ENCODE measurements at places on chromosomes 1 and 21.

GRCh38 chr21:26801498-26801897, 43.7 kb downstream of the ADAMTS1 start:
- no peak for DNase-seq

GRCh38 chr1:39165049-39165448, 39.4 kb upstream of the MACF1 start:
- no peak for DNase-seq

DNA sequence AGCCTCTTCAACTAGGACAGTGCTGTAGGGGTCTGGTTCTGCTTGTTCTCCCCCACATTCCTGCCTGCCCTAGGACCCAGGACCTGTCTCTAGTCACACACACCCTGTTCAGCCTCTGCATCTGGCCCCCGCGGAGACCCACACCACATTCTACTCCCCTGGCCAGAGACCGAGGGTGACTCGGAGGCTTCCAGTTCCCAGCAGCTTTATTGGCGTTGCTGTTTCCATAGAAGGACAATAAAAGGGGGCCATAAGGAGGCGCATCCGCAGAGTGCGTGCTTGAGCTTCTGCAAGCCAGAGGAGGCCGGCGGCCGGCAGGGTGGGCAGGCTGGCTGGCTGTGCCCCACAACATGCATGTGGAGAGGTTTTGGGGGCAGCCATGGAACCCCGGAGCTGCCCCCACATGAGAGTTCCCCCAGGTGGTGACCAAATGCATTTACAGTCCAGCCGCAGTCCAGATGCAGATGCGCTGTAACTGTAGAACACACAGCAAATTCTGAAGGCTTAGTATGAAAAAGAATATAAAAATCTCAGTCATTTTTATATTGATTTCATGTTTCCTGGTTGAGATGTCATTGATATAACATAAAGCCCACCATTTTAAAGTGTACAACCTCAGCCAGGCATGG, 52.4 kb downstream of the PDE9A start:
- no peak for DNase-seq

- DNase-seq: no peak
These were observed 14.0 kb upstream of the PODN start for GRCh38 chr1:53047737-53048736.

GRCh38 chr21:18960306-18960705, 556.7 kb upstream of the TMPRSS15 start:
- no peak for DNase-seq

DNA sequence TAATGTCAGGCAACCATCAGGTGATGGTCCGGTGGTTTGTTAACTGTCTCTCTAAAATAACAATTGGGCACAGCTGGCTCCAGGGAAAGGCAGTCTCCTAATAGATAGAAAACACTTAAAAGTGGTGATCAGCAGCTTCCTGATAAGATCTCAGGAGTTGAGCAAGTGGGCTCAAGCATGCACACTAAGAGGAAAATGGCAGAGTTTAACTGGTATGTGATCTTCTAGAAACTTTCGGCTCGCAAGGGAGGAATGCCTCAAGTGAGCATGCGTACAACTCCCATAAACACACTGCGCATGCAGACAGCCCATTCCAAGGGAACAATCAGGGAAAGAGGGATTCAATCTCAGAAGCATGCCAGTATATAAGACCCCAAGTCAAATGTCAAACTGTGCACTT, 52.2 kb upstream of the VTCN1 start:
- DNase-seq: no peak

DNA sequence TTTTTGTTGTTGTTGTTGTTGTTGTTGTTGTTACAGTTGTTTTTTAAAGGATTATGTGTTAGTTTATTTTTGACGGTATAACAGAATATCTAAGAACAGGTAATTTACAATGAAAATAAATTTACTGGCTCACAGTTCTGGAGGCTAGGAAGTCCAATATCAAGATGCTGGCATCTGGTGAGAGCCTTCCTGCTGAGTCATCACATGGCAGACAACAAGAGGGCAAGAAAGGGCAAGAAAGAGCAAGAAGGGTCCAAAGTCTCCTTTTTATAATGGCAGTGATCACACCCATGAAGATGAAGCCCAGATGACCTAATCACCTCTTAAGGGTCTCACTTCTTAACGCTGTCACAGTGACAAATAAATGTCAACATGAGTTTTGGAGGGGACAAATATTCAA, 142.1 kb downstream of the NEGR1 start:
- no peak for DNase-seq

- no peak for DNase-seq
These were observed 48.8 kb downstream of the KCNK1 start for GRCh38 chr1:233662575-233663304.

- DNase-seq: no peak
These were observed 147.9 kb downstream of the KAZN start for GRCh38 chr1:14746393-14746792.

DNA sequence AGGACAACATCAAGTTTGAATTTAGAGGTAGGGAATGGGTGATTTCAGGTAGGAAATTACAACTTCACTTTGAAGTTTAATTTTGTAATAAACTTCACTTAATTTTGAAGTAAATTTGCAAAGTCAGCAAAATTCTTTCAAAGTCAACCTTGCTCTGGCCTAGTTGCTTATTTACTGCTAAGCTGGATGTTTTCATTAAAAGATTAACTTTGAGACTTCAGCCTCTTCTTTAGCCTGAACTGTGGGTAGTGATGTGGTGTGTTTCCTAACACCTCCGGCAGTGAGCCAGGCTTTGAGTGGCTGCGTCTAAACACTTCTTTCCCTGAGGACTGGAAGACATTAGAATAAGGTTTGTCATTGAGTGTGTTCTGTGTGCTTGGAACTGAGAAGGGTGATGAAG, at the start of gene HAO2:
TSS of gene HAO2 (plus strand) at position 232 of the 400 bp plus-strand sequence. CDS start 12,301 bp downstream, outside the sequence.
- DNase-seq: no peak

- no peak for DNase-seq
These were observed 43.1 kb downstream of the DUSP10 start for GRCh38 chr1:221698579-221699349.

DNA sequence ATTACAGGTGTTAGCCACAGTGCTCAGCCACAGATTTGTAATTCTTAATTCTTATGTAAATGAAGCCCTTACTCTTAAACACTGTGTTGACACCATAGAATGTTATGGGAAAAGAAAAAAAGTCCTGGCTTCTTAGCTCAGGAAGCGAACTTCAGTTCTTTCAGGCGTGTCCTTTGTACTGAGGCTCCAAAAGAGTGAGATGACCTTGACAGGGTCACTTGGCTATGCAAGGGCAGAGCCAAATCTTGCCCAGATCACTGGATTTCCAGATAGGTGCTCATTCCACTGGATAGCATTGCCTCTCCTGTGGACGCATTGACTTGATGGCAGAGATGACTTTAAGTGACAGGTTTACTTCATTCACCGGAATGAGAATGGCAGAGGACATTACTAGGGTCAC, 4.8 kb downstream of the NFYC start:
- no peak for DNase-seq

DNA sequence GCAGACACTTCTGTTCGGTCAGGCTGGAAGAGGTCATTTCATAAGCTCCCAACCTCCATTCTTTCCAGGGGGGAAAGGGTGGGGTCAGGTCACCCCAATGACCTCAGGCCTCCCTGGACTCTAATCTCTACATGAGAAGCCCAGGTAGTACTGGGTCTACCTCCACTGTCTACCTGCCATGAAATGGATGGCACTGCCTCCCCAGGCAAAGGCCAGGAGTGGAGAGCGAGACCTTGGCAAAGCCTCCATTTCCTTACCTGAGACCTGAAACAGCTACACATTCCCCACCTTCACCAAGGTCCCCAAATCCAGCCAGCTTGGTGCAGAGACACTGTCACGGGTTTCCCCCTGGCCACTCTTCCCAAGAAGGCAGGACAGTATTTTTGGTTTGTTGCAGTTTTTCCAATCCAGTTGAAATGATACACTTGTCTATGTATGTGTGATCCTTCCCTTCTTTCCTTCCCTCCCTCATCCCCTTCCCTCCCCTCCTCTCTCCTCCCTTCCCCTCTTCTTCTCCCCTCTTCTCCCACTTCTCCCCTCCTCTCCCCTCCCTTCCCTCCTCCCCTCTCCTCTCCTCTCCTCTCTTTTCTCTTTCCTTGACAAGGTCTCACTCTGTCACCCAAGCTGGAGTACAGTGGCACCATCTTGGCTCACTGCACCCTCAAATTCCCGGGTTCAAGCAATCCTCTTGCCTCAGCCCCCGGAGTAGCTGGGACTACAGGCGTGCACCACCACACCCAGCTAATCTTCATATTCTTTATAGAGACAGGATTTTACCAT, 16.1 kb downstream of the BTG2 start:
- no peak for DNase-seq

DNA sequence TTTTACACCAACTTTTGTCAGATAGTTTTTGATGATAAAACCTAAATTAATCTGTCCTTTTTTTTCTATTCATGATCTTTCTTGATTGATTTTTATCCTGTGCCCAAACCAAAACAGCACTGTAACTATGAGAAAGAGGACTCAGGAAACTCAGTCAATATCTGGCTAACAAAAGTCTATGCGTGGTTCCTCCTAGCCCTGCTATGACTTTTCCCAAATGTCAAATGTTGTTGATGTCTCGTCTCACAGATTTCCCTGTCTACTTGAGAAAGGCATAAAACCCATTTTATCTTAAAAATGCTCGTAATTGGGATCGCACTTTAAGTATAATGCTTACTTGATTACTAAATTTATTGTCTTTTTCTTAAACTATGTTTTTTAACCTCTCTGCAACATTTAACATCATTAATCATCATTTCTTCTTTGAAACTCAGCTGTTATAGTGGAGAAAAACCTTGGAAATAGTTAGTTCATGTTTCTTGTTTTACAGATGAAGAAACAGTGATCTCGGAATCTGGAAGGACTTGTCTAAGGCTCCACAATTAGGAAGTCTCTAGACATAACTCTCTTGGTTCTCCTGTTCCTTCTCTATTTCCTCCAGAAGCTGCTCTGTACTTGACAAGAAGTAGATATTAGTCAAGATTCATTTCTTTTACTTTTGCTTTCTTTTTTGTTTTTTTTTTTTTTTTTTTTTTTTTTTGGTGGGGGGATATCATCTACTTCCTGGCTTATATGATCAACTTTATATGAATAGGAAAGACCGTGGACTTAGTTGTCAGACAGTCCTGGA, 26.2 kb upstream of the PTPRC start:
- no peak for DNase-seq

- DNase-seq: no peak
These were observed at the start of gene TCEA3 for GRCh38 chr1:23424293-23425192. TSS of gene TCEA3 (minus strand) at chr1:23424748. CDS start at chr1:23424633, 115 bp downstream.

DNA sequence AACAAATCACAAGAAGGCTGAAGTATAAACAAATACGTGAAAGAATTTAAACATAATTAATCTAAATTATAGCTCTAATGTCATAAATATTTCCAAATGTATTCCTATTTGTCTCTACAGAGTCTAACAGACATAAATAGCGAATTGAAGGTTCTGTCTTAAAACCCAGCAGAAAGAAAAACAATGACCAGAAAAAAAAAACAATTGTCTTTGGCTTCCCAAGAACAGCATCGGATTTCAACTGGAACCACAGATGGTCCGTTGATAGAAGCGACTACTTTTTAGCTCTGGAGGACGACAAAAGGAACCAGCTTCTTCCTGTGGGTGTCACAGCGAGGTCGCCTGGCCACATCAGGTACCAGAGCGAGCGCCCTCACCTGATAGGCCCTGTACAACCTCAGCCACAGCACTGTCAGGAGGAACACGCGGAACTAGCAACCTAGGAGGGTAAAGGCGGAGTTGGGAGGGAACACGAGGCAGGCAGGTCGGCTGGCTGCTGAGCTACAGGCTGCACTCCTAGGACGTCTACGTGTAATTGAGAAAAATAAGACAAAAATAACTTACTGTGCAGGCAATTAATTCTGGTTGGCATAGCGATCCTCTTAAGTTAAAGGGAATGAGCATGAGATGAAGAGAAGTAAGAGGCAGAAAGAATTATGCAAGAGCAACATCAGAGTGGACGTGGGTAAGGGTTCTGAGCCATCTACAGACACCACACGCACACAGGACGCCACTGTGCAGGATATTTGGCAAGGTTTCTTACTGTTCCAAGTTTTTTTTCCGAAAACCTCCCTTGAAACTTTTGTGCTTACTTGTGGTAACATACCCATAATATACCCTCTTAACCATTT, 16.7 kb upstream of the PRDM15 start:
- DNase-seq: no peak

GRCh38 chr1:32817815-32818786, 648 bp downstream of the S100PBP start:
- no peak for DNase-seq

- DNase-seq: no peak
These were observed 176.7 kb downstream of the CAMTA1 start for GRCh38 chr1:6961905-6962477.

DNA sequence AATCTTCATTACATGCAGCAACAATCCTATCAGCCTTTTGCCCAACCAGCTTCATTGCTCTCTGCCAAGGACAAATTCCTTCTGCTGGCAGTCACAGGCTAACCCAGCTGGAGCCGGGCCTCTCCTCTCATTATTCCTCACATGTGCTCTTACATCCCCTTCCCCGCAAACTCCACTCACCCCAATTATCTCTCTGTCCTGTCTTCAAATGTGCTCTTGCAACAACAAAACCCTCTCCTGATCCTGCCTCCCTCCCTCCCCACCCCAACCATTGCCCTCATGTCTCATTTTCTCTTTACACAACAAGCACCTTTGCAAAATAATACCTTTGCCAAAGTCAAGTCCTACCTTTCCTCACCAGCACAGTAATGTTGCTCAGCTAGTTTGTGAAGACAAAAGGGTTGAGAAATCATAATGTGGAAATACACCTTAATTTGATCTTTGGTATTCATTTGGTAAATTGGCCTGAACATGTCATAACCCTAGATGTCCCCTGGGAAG, 36.0 kb upstream of the DHCR24 start:
- no peak for DNase-seq

DNA sequence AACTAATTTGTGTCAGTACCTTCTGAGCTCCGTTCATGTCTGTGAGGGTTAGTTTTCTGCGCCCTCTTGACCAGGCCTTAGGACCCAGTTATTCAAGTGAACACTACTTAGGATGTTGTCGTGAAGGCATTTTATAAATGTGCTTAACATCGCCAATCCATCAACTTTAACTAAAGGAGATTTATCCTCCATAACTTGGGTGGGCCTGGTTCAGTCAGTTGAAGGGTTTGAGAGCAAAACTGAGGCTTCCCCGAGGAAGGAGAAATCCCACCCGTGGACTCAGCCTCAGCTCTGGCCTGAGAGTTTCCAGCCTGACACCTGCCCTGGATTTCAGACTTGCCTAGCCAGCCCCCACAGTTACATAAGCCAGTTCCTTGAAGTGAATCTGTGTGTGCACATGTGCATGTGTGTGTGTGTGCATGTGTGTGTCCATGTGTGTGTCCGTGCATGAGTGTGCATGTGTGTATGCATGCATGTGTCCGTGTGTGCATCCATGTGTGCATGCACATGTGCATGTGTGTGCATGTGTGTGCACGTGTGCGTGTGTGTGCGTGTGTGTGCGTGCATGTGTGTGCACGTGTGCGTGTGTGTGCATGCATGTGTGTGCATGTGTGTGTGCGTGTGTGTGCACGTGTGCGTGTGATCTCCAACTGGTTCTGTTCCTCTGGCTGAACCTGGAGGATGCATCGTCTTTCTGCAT, 62.1 kb upstream of the PDE9A start:
- DNase-seq: no peak

Data from stimulated activated CD8-positive, alpha-beta memory T cell treated with anti-CD3 and anti-CD28 coated beads, Interleukin-4, amount 100 ng/mL, for 1 hour (primary cell).